Stromal cell of bone marrow (primary cell): ENCODE measurements at places on chromosomes 3 and 15.

DNA sequence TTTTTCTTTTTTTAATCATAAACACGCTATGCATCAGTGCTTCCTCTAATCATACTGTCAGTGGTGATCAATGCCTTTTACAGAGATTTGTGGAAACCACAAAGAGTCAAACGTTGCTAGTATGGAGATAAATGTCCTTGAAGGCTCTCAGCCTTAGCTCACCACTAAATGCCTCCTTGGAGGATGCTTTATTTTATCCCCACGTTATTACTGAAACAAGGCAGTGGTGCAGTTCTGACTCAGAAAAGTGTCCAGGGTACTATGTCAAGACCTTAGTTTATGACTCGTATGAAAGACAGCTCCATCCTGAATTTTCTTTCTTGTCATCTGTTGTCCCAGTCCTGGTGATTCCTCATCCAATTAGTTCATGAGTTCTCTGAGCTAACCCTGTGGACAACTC, 1146.7 kb downstream of the IGSF11 start:
- peak; percentile 38 for DNase-seq

GRCh38 chr3:151318991-151319390, 2.4 kb upstream of the GPR87 start:
- no peak for DNase-seq

- no peak for DNase-seq
Measured at GRCh38 chr15:85849946-85850345, 55.2 kb upstream of the KLHL25 start.

DNA sequence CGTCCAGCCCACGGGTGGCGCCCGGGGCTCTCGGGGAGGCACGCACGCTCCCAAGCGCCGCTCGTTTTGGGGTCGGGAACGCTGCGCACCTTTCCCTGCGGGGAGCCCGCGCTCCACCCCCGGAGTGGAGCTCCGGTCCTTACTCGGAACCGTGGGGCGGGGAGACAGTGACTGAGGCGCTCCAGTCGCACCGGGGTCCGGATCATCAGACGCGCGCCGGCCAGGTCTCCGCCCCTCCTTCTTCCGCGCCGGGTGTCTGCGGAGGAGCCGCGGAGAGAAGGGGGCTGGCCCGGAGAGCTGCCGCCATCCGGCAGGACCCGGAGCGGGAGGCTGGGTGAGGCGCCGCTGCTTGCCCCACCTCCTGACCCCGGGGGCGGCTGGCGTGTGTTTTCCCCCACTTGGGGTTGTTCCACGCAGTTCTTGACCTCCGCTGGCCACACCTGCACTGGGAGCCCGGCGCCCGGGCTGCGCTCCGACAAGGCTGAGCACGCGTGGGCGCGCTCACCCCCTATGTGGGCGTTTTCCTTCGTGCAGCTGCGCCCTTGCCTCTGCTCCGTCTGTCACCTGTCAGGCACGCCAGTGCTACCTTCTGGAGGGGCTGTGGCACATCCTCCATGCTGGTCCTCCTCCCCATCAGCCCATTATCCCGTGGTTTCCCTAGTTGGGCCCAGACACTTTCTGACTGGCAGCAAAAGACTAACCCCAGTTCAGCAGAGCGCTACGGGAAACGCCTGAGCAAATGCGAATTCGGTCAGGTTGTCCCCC, at the start of gene MCF2L2:
MCF2L2 (minus strand) TSS at position 173 of the 765 bp plus-strand sequence. CDS start 642 bp downstream, outside the sequence.
- DNase-seq: no peak

GRCh38 chr15:38768970-38769369, 204.4 kb upstream of the RASGRP1 start:
- peak; percentile 38 for DNase-seq

DNA sequence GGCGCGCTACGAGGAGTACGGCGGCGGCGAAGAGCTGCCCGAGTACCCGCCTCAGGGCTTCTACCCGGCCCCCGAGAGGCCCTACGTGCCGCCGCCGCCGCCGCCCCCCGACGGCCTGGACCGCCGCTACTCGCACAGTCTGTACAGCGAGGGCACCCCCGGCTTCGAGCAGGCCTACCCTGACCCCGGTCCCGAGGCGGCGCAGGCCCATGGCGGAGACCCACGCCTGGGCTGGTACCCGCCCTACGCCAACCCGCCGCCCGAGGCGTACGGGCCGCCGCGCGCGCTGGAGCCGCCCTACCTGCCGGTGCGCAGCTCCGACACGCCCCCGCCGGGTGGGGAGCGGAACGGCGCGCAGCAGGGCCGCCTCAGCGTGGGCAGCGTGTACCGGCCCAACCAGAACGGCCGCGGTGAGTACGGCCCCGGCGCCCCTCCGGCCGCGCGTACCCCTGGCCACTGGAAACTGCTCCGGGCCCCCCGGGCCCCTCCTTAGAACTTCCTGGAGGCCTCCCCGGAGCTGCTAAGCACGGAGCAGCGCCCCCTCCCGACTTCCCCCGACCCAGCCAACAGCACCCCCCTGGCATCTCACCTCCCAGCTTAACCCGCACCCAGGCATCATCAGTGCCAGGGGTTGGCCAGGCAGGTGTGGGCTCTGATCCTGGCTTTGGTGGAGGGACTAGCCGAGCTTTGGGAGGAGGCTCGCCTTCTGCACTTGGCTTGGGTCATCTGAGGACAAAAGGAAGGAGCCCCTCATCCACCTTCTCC, 1.4 kb downstream of the LOXL1 start:
- no peak for DNase-seq

DNA sequence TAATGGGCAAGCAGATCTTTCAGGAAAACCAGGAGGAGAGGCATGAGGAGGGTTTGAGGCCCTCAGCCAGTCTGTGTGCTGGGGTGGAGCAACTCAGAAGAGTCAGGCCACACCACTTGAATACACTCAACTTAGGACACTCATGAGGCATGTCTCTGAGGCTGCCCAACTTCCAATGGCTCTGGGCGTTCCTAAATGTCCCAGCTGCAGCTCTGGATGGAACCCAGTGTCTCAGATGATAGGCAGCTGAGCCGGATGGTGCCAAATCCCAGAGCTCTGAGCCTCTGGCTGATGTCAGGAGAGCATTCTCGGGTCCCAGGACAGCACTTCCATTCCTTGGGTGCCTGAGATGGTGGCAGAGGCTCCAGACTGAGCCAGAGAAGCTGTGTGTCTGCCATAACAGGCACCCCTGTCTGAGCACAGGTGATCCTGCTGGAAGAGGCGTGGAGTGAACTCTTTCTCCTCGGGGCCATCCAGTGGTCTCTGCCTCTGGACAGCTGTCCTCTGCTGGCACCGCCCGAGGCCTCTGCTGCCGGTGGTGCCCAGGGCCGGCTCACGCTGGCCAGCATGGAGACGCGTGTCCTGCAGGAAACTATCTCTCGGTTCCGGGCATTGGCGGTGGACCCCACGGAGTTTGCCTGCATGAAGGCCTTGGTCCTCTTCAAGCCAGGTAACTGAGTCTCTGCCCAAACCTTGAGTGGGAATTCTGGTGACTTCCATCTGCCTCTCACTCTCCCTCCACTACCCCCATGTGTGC, 2.8 kb downstream of the NR2E3 start:
- DNase-seq: no peak

DNA sequence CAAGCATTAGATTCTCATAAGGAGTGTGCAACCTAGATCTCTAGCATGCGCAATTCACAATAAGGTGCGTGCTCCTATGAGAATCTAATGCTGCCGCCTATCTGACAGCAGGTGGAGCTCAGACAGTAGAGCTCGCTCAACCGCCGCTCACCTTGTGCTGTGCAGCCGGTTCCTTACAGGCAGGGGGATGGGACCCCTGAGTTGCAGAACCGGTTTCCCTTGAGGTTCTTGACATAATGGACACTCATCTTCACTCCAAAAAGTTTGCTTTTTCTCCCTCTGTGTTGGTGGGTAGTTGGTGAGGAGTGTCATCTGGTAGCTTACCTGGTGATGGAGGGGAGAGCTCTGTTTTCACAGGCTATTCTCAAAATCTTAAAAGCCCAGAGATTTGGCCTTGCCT, 324.0 kb upstream of the TBL1XR1 start:
- no peak for DNase-seq

DNA sequence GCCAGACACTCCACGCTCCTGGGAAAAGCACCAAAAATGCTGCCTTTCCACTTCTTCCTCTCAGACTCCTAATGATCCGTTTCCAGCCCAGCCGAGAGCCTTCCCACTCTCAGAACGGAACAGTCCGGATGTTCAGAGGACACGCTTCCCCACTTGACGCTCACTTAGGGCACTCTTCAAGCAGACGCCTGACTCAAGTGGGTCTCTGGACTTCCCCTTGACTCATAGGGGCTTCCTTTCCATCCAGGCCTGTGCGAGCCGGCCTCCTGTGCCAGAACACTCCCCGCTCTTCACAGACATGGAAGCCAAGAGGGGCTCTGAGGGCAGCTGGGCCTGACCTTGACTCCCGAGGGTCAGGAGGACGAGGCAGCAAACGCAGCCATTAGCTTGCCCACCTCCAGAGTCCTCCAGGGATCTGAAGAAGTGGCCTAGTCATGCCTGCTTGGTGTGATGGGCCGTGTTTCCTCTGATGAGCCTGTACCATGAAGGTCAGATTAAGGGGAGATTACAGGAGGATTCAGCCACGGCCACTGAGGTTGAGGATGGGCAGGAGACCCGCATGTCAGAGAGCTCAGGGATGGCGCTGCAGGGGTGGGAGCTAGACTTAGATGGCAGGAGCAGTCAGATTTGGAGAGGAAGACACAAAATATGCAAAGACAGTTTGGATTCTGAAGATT, 114.7 kb upstream of the TLE3 start:
- DNase-seq: no peak

- DNase-seq: no peak
Measured at GRCh38 chr3:195587406-195587805, 3.7 kb upstream of the APOD start.

- no peak for DNase-seq
Measured at GRCh38 chr3:24396338-24396737, 98.3 kb downstream of the THRB start.

- no peak for DNase-seq
Measured at GRCh38 chr3:174158674-174159073, 700.5 kb upstream of the NAALADL2 start.

DNA sequence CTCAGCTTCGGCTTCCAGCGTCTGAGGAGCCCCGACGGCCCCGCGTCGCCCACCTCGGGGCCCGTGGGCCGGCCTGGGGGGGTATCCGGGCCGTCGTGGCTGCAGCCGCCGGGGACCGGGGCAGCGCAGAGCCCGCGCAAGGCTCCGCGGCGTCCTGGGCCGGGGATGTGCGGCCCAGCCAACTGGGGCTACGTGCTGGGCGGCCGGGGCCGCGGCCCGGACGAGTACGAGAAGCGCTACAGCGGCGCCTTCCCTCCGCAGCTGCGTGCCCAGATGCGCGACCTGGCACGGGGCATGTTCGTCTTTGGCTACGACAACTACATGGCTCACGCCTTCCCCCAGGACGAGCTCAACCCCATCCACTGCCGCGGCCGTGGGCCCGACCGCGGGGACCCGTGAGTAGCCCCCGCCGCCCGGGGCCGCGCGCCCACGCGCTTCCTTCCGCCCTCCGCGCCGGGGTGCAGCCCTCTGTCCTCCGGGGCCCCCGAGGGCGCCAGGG, 462 bp downstream of the EDEM1 start:
- no peak for DNase-seq

- no peak for DNase-seq
Measured at GRCh38 chr3:64716110-64716710, 28.4 kb upstream of the ADAMTS9 start.

GRCh38 chr15:98614681-98615080, 33.7 kb upstream of the IGF1R start:
- DNase-seq: no peak

GRCh38 chr3:135851201-135852081, 114.1 kb upstream of the PPP2R3A start:
- DNase-seq: peak; percentile 13

GRCh38 chr15:83475551-83475950, 28.4 kb downstream of the SH3GL3 start:
- DNase-seq: peak; percentile 6

- DNase-seq: no peak
Measured at GRCh38 chr3:112476346-112476745, 22.9 kb downstream of the BTLA start.

DNA sequence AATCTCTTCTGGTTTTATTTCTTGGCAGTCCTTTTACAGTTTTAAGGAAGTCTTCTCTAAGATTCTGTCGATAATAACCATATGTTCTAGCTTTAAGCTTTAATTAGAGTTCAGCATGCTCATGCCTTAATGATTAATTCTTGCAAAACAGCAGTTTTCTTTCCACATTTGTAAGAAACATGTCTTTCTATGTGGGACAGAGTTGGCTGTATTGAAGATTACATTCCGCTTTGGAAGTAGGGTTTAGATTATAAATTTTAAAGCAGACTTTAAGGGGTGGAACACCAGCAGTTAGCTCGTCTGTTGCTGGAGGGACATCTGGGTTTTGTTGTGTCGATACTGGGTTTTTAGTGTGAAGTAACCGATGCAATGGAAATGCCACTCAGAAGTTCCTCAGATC, 35.3 kb downstream of the SQOR start:
- no peak for DNase-seq

DNA sequence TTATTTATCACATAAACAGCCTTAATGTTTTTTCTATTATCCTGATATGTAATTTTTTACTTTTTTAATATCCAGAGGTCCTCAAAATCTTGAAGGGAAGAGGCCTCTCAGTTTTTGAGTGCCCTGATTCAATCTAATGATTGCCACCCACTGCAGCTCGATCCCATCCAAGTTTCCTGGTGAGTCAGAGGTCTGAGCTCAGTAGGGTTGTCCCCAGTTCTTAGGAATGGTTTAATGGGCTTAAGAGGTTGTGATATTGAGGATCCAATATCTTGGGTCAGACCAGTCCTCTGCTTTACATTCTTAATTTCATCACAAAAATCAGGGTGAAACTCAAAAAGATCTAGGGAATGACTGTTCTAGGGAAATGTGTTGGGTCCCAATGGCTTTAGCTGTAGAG, 238.5 kb downstream of the NSUN3 start:
- peak; percentile 27 for DNase-seq

- DNase-seq: no peak
Measured at GRCh38 chr3:63910891-63911290, 1.3 kb downstream of the SCAANT1 start.

DNA sequence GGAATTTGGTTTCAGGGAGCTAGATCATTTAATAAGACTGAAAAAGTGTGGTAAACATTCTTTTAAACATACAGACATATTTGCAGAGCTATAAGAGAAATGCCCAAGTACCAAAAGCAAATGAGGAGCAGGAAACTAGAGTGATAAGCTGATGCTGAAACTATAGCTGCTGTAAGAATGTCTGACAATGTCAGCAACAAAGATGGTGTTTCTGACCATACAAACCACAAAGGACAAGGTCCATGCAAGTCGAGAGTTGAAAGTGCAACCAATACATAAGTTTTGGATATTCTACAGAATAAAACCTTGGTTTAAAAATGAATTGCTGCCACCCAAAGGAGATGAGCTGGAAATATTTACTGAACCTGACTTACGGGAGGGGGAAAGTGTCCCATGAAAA, 610.2 kb downstream of the TBL1XR1 start:
- no peak for DNase-seq

GRCh38 chr3:192545333-192545732, 182.0 kb downstream of the FGF12 start:
- no peak for DNase-seq
